Mesangial cell (primary cell): ENCODE measurements at places on chromosomes 3 and 15. TPM values are rescaled to one million over a fixed set of nuclear protein-coding genes. Genes with fewer than 3 reads are reported as not detected.

TTLL13 gene
- total RNA-seq = under 0.01 TPM in 1 of 2 replicates, not detected in the other

STAB1 gene
- 0.13 and 0.33 TPM in 2 replicates for total RNA-seq

PLA2G4E gene
- not detected in 2 replicates for total RNA-seq

NLGN1 gene
- total RNA-seq = 0.81 and 3.5 TPM in 2 replicates

ANKRD34C gene
- not detected in 2 replicates for total RNA-seq

MESP2 gene
- 0.98 and 1.5 TPM in 2 replicates for total RNA-seq

ADAMTS17 gene
- total RNA-seq = 0.13 and 0.98 TPM in 2 replicates

LIPH gene
- 0.13 TPM in 1 of 2 replicates, not detected in the other for total RNA-seq

ITGA11 gene
- 7.8 and 83.4 TPM in 2 replicates for total RNA-seq

OXTR gene
- 5.7 and 29.3 TPM in 2 replicates for total RNA-seq

DPPA2 gene
- total RNA-seq = not detected in 2 replicates

FMN1 gene
- 0.33 and 5.8 TPM in 2 replicates for total RNA-seq

MINAR1 gene
- 0.49 and 0.63 TPM in 2 replicates for total RNA-seq

RASL12 gene
- total RNA-seq = not detected in 2 replicates

KBTBD13 gene
- not detected in 2 replicates for total RNA-seq

MST1R gene
- total RNA-seq = 0.65 and 2.0 TPM in 2 replicates

FHIT gene
- 2.0 and 10.4 TPM in 2 replicates for total RNA-seq

DOCK3 gene
- total RNA-seq = 0.13 and 0.16 TPM in 2 replicates

LRTM1 gene
- total RNA-seq = not detected in 2 replicates

BNC1 gene
- total RNA-seq = 15.3 and 41.8 TPM in 2 replicates

TRIM42 gene
- not detected in 2 replicates for total RNA-seq

CEP70 gene
- total RNA-seq = 7.9 and 9.5 TPM in 2 replicates

EIF4E3 gene
- total RNA-seq = 2.0 and 4.2 TPM in 2 replicates

SEMA7A gene
- 33.8 and 96.3 TPM in 2 replicates for total RNA-seq

BSN gene
- 0.33 and 1.1 TPM in 2 replicates for total RNA-seq

SEC22A gene
- 21.4 and 35.2 TPM in 2 replicates for total RNA-seq

KBTBD8 gene
- 0.38 and 0.65 TPM in 2 replicates for total RNA-seq

PDCD6IP gene
- 83.1 and 130 TPM in 2 replicates for total RNA-seq

SPSB4 gene
- total RNA-seq = 0.13 and 0.49 TPM in 2 replicates

GMPS gene
- 24.0 and 40.2 TPM in 2 replicates for total RNA-seq

DVL3 gene
- total RNA-seq = 42.0 and 79.0 TPM in 2 replicates

DNAH1 gene
- total RNA-seq = 0.16 and 2.0 TPM in 2 replicates

ZKSCAN7 gene
- 4.9 and 8.0 TPM in 2 replicates for total RNA-seq

PRSS50 gene
- 0.16 and 0.63 TPM in 2 replicates for total RNA-seq

PP2D1 gene
- not detected in 2 replicates for total RNA-seq

CSPG4 gene
- total RNA-seq = 14.2 and 22.8 TPM in 2 replicates

NOX5 gene
- 0.16 and 1.1 TPM in 2 replicates for total RNA-seq

VPS33B gene
- 7.3 and 12.4 TPM in 2 replicates for total RNA-seq

C3orf70 gene
- total RNA-seq = 0.38 and 0.49 TPM in 2 replicates

ITPKA gene
- total RNA-seq = 5.4 and 8.4 TPM in 2 replicates

GPR62 gene
- 0.25 and 0.49 TPM in 2 replicates for total RNA-seq

THSD4 gene
- total RNA-seq = 35.8 and 51.3 TPM in 2 replicates

HTR3E gene
- not detected in 2 replicates for total RNA-seq

CLRN1 gene
- total RNA-seq = not detected in 2 replicates

MUC4 gene
- total RNA-seq = 0.25 TPM in 1 of 2 replicates, not detected in the other

GBE1 gene
- 20.7 and 23.5 TPM in 2 replicates for total RNA-seq

CFAP20DC gene
- 2.8 and 5.9 TPM in 2 replicates for total RNA-seq

C3orf80 gene
- total RNA-seq = 0.33 TPM in 1 of 2 replicates, not detected in the other

CMTM7 gene
- 31.3 and 37.2 TPM in 2 replicates for total RNA-seq

WDR72 gene
- total RNA-seq = 1.6 and 3.2 TPM in 2 replicates

LRRC34 gene
- total RNA-seq = 1.1 and 4.6 TPM in 2 replicates

ALG1L2 gene
- not detected in 2 replicates for total RNA-seq

ZPLD1 gene
- 0.25 and 1.1 TPM in 2 replicates for total RNA-seq

P4HTM gene
- 16.3 and 82.8 TPM in 2 replicates for total RNA-seq

NR2E3 gene
- 0.13 and 0.16 TPM in 2 replicates for total RNA-seq

BLM gene
- total RNA-seq = 1.5 and 9.5 TPM in 2 replicates

RASGRP1 gene
- total RNA-seq = 1.0 TPM in 1 of 2 replicates, not detected in the other

CEP97 gene
- 4.9 and 8.5 TPM in 2 replicates for total RNA-seq
